ENCODE measurements at places on chromosomes 6 and 20.

GRCh38 chr6:151056230-151056907, 183.4 kb upstream of the AKAP12 start:
- DNase-seq, result no peak

DNA sequence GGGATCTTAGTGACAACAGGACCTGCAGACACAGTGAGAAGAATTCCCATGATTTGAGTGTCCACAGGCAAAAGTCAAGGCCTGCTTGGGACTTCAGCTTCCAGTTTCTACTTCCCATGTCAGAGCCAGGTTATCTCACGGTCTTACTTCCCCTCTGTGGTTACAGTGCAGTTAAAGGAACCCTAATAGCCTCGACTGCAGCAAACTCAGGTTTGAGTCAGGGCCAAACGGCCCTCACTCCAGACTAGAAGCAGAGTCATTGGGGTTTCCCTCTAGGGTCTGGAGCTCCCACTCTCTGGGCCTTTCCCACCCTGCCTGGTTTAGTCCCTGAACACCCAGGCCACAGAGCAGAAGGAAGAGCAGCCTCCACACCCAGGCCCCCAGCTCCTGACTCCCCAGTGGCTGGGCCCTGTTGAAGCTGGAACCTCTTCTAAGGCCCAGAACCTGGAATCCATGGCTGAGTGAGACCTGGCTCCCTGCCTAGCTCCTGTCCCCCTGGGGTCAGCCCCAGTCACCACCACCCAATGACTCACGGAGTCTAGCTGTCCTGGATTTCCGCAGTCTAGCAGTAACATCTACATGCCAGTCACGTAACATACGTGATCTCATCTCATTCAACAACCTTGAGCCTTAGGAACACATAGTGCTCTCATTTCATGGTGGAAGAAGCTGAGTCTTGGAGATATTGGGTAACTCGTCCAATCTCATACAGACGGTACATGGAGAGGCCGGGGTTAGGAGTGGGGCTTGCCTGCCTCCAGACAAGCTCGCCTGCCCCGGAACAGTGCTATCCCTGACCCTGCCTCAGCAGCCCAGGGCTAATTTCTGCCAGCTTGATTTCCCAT, 9.2 kb upstream of the GHRH start:
- DNase-seq, result no peak

GRCh38 chr6:101668496-101669030, 275.1 kb downstream of the GRIK2 start:
- DNase-seq, result peak; percentile 40

DNA sequence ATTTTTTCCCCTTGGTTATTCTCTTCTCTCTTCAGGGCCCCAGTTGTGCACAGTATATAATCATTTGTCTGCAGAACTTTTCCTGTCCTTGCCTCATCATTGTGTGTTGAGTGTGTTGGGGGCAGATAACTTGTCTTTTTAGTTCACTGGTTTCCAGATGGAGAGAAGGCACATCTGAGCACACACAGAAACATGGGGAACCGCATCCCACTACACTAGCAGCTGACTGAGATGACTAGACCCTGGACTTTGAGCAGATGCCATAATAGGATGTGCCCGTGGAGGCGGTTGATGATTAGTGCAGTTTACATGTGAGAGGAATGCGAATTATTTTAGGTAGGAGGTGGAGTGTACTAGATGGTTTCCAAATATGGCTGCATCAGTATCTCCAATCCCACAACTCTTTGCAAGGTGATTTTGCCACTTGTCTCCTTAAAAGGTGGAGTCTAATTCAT, 26.5 kb upstream of the SH3BGRL2 start:
- DNase-seq, result no peak

DNA sequence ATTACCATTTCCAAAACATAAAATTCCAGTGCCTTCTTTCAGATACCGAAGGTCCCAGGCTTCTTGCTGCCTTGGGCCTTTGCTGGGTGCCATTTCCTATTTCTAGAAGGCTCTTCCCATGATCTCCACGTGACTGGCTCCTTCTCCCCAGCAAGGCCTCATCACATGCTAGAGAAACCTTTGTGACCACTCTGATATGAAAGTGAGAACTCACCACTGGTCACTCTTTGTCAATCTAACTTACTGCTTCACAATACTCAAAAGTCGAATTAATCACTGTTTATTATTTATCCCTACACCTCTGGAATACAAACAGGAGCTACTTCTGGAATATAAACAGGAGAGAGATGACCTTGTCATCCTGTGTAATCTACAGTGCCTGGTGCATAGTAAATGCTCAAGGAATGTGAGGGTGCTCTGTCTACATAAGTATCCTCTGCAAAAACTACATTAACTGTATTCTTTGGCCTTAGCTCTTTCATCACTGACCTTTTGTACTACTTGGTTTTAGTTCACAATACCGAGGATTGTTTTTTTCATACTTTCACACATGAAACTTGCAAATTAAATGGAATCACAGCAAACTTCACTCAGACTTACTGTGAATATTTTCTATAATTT, 1.6 kb downstream of the STX7 start:
- DNase-seq, result no peak

DNA sequence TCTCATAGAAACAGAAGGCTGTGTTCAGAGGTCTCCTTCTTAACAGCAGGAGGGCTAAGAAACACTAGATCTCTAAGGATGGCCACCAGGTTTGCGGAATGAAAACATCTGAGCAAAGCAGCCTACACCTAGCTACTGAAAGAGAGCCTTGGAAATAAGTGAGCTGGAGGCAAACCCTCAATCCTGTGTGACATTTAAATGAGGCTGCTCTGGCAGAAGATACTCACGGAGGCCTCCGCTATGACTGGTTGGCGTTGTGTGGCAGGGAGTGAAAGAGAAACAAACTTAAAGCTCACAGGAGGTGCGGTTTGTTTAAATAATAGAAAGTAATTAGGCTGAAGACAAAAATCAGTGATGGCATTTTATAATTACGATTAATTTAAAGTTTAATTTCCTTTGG, 162.0 kb upstream of the RNF217 start:
- no peak for DNase-seq

DNA sequence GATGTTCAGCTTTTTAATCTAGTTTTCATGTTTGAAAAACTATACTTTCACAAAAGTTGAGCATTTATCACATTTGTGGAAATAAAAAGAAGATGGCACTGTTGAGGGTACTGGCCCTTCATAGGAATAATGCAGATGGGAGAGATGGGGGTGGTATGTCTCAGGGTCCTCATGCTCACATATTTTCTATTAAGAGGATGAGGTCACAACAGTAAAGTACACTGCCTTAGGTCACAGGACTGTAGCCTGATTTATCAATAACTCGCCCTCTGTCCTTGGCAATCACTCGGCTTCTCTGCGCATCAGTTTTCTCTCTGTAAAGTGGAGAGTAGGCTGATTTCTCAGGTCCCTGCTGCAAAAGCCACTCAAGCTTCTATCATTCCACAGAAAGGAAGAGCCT, 55.9 kb downstream of the PPP1R3G start:
- DNase-seq, result no peak

- DNase-seq, result peak; percentile 24
Observed at GRCh38 chr6:109008537-109009235, 86.0 kb downstream of the SESN1 start.

- no peak for DNase-seq
Observed at GRCh38 chr6:170128811-170129681, 161.8 kb downstream of the DLL1 start.

DNA sequence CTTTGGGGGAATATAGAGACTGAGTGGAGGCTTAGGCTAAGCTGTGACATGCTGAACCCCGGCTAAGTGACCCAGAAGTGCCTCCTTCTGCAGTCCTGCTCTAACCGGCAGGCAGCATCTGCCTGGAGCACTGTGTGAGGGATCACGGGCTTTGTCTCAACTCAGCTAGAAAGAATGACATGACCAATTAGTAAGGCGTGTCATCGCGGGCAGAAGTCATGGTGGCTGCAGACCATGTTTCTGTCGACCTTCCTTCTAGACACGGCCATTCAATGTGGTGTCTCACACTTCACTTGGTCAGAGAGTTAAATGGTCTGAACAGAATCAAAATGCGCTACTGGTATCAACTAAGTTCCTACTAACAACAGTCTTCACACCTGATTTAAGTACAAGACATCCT, 35.0 kb downstream of the HUS1B start:
- DNase-seq, result no peak

DNA sequence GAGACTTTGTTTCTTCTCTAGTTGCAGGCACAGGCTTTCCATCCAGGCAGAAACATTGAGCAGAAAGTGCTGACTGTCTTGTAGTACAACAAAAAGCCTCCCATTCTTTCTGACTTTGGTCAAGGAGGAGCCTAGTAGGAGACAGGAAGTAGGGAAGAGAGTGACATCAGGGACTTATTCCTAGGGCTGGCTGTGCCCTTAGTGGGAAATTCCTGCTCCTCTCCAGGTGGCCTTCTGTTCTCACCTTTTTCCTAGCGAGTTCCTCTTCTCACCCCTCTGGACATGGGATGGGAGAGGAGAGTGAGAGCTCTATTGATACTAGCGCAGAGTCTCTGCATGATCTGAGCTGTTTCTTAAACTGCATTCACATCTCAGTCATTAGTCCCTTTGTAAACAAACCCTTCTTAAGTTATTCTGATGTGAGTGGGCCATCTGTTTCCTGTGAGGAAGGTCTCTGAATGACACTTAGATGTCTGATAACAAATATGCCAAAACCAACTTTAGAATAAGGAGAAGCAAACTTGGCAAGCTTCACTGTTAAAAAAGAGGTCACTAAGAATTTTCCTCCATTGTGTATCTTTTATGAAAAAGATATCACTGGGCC, 455.0 kb downstream of the GJA1 start:
- DNase-seq, result no peak

- DNase-seq, result no peak
Observed at GRCh38 chr6:4460586-4461475, 315.4 kb upstream of the CDYL start.

DNA sequence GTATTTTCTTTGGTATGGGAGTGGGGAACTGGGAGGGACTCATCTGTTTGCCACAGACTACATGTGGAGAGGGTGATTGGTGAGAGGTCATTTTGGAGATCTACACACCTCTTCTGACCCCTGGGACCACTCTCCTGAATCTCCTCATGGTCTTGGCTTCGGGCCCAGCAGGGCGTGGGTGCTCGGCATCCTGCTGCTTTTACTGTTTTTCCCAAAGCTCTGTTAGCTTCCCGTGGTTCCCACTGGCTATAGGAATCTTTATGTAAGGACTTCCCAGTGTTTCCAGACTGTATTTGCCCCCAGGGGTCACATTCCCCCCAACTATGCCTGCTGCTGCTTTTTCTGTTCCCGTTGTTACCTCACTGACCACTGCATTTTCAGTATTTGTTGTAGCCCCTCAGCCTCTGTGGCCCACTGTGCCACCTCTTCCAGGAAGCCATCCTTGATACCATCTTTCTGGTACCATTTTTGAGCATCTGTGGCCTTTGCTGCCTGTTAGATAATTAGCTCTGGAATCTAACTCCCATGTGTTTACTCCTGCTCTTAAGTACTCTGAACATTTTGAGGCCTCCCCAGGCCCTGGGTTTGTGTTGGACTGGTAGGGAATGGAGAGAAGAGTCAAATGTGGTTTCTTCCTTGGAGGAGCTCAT, 14.9 kb downstream of the PLCG1 start:
- no peak for DNase-seq

GRCh38 chr6:117280922-117281321, 15.6 kb downstream of the VGLL2 start:
- no peak for DNase-seq

GRCh38 chr6:166724576-166724975, 97.5 kb upstream of the RPS6KA2 start:
- DNase-seq, result no peak

- no peak for DNase-seq
Observed at GRCh38 chr20:20691477-20692235, 20.8 kb downstream of the RALGAPA2 start.

- DNase-seq, result no peak
Observed at GRCh38 chr20:51695574-51696303, 72.5 kb downstream of the ATP9A start.

GRCh38 chr20:43900121-43900466, 14.6 kb upstream of the TOX2 start:
- DNase-seq, result no peak

DNA sequence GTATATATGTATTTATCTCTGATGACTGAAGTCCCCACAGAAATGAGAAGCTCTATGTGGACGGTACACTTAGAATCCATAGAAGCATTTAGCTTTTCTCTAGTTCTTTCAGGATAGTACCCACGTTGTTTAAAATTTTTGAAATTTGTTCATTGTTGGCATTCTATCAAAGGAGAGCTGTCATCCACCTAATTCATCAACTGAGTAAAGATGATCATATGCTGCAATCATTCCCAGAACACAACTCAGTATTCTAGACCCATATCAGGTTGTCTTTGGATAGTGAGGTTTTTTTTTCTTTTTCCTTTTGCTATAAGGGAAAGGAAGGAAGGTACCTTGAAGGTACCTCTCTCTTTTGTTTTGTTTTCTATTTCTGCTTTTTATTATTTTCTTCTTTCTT, 9.3 kb downstream of the SERAC1 start:
- DNase-seq, result no peak

GRCh38 chr6:55497694-55498093, 81.3 kb downstream of the HMGCLL1 start:
- no peak for DNase-seq

- no peak for DNase-seq
Observed at GRCh38 chr6:166313255-166314070, 5.3 kb upstream of the PRR18 start.

DNA sequence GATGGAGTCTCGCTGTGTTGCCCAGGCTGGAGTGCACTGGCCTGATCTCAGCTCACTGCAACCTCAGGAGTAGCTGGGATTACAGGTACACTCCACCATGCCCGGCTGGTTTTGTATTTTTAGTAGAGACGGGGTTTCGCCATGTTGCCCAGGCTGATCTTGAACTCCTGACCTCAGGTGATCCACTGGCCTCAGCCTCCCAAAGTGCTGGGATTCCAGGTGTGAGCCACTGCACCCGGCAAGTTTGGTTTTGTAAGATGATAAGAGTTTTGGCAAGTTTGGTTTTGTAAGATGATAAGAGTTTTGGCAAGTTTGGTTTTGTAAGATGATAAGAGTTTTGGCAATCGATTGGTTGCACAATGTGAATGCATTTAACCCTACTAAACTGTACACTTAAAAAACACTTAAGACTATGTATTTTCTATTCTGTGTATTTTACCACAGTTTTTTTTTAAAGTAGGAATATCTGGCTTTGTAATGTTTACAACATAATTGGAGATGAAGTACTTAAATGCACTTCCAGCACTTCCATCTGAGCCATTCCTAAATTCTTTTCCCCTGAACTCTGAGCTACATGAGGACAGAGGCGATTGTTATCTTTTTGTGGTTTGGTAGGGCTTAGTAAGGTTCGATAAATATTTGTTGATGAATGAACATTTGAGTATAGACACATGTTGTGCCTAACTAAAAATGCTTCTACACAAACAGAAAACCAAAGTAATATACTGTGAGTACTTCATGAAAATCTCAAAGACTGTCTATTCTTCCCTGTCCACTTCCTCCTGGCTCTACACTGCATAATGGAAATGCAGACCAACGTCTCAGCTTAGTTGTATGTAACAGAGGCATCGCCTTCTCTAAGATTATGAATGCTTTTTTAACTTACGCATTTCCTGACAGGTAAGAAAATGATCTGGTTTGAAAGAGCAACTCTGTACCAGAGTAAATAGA, 18.8 kb downstream of the SAMHD1 start:
- no peak for DNase-seq
